ENCODE measurements at places on chromosomes 13 and 19.

GRCh38 chr13:77377016-77377415, 50.1 kb upstream of the MYCBP2 start:
- no peak for DNase-seq

DNA sequence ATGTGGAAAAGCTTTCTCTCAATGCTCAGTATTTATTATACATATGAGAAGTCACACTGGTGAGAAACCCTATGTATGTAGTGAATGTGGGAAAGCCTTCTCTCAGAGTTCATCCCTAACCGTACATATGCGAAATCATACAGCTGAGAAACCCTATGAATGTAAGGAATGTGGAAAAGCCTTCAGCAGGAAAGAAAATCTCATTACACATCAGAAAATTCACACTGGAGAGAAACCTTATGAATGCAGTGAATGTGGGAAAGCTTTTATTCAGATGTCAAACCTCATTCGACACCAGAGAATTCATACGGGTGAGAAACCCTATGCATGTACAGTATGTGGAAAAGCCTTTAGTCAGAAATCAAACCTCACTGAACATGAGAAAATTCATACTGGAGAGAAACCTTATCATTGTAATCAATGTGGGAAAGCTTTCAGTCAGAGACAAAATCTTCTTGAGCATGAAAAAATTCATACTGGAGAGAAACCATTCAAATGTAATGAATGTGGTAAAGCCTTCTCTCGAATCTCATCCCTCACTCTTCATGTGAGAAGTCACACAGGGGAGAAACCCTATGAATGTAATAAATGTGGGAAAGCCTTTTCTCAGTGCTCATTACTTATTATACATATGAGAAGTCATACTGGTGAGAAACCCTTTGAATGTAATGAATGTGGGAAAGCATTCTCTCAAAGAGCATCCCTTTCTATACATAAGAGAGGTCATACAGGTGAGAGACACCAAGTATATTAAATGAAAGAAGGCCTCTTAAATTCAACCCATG, 34.4 kb downstream of the ZNF568 start:
- DNase-seq, result no peak

- DNase-seq, result peak; percentile 57
Measured at GRCh38 chr13:44817131-44817671, 172.1 kb downstream of the NUFIP1 start.

- peak; percentile 9 for DNase-seq
Measured at GRCh38 chr13:52405767-52406494, at the start of gene THSD1. Gene THSD1 (minus strand): TSS chr13:52406172. CDS start chr13:52402600, 3,572 bp downstream.

- no peak for DNase-seq
Measured at GRCh38 chr13:19794631-19795030, 11.9 kb upstream of the PSPC1 start.

- DNase-seq, result peak; percentile 17
Measured at GRCh38 chr19:39474139-39474620, 6.5 kb upstream of the TIMM50 start.

DNA sequence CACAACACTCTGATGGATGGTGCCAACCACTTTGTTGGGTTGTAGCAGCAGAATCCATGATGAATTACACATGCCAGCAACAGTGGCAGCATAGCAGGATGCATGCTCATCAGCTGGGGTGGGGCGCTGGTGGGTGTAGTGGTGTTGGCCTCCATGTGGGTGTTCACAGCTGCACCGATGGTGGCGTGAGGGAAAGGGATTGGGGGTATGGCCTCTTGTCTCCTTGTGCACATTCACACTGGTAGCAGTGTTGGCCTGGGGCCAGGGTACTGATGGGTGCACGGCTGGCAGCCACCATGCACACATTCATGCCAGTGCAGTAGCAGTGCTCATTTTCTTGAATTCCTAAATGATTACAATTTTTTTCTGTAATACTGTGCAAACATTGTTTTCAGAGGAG, 2748.8 kb upstream of the PCDH20 start:
- no peak for DNase-seq

DNA sequence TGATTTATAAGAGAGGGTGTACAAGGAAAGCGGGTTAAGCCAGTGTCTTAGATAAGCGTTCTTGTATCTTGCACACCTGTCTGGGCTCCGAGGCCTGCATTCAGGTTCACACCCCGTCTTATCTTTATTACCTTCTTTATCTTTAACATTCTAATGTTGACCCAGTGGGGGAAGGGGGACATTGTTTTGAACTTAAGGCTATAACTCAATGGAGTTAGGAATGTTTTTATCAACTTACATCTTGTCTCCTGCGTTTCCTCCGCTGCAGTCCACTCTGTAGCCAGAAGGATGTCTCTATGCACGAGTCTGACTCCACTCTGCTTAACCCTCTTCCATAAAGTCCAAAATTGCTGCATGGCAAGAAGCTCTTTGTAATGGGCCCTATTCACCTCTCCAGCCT, 71.2 kb downstream of the FGF9 start:
- DNase-seq, result no peak

- peak; percentile 92 for DNase-seq
Measured at GRCh38 chr19:1028062-1028926, 1.9 kb downstream of the CNN2 start.

- no peak for DNase-seq
Measured at GRCh38 chr19:50580970-50581634, 12.9 kb upstream of the LRRC4B start.

- DNase-seq, result peak; percentile 61
Measured at GRCh38 chr13:38417727-38418126, 68.1 kb downstream of the UFM1 start.

GRCh38 chr19:52190487-52191293, 838 bp downstream of the PPP2R1A start:
- DNase-seq, result peak; percentile 52

All from iris pigment epithelial cell (primary cell).